ENCODE measurements at places on chromosomes 13 and 19.

DNA sequence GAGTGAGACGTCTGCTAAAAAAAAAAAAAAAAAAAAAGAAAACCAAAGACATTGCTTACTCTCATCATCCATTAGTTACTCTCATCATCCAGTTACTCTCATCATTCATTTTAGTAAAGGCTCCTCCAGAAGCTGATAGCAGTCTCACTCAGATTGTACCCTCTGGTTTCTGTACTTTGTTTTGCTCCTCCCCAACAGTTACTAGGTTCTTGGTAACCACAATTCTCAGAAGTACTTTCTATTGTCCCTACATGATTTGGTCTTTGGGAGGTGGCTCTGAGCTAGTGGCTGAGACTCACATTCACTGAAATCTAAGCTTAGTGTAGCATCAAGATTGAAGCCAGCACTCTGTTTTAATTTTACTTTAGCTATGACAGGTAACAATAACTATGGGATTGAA, 14.3 kb downstream of the ERICH4 start:
- DNase-seq: no peak

DNA sequence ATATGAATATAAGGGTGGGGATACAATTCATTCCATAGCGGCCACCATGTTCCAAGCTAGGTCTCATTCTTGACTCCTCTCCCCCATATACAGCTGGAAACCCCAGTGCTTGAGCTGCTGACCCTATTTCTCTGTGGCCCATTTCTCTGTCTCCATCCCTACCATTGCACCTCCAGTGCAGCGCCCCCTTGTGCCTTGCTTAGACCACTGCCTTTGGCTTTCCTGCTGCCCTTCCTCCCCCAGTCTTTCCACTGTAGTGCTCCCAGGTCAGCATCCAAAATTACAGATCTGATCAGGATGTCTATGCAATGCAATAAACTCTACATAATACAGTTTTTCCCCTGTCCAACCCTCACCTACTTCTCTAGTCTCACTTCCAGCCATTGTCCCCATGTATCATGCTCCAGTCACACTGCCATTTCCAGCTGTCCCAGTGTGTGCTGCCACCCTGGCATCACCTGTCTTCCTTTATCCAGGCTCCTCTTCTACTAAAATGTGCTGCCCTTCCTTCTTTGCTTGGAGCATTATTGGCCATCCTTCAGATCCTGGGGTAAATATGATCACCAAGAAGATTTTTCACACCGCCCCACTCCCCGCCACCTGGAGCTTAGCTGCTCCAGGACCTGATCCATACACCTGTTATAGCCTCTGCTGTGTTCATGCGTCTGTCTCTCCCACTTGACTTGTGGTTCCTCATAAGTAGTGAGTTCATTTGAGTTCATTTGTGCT, 199.4 kb upstream of the IPO5 start:
- DNase-seq: no peak

DNA sequence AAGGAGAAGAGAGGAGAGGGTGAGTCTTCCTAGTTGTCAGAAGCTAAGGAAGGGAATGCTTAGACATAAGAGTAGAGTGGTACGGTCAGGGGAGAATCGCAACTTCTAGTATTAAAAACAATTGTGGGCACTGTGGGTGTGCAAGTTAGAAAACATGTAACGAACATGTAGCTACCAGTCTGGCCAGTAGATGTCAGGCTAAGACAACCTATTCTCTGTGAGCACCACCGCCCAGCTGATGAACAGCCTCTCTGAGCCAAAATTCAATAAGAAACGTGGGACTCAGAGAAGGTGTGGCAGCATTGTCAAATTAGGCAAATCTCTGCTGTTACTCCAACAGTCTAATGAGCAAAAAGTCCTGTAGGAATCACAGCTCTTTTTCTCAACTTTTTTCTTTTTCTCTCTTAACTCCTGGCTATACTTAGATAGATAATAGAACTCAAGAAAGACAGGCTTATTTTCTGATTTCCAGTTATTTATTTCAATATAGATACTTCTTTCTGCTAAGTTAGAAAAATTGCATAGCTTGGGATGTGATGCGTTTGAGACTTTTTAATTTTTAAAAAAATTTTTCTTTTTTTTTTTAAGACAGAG, 186.2 kb downstream of the USP12 start:
- DNase-seq: peak; percentile 54

- DNase-seq: no peak
Measured at GRCh38 chr19:36488846-36489117, 579 bp downstream of the ZNF566 start.

DNA sequence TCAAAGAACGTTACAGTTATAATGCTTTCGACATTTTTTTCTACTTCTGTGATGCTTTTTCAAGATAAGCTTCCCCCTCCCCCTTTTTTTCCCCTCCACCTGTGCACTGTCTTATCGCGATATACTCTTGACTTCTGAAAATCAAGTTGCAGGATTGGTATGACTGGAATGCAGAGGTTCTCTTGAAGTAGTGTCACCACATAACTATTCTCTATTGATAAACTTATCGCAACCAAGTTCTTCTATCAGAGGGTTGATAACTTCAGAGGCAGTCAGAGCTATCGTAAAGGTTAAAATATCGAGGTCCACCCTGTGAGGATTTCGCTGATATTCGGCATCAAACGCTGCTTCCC, 820 bp downstream of the EID2 start:
- DNase-seq: no peak

DNA sequence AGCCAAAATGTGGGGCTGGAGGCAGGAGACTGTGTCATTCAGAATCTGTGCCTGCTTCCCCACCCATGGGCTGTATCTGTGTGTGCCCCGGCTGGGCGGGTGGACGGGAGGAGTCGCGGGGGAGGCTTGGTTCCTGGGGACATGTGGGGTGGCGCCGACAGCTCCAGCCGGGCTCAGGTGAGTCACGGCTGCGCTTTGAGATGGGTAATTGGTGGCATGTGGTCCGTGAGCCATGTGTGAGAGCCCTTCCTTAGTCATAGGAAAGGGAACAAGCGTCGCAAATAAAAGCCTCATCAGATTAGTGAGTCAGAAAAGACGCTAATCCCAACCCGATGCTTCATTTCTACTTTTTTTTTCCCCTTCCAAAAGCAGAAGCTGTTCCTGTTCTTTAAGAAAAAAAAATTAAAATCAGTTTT, 118.6 kb upstream of the ZNF536 start:
- no peak for DNase-seq

DNA sequence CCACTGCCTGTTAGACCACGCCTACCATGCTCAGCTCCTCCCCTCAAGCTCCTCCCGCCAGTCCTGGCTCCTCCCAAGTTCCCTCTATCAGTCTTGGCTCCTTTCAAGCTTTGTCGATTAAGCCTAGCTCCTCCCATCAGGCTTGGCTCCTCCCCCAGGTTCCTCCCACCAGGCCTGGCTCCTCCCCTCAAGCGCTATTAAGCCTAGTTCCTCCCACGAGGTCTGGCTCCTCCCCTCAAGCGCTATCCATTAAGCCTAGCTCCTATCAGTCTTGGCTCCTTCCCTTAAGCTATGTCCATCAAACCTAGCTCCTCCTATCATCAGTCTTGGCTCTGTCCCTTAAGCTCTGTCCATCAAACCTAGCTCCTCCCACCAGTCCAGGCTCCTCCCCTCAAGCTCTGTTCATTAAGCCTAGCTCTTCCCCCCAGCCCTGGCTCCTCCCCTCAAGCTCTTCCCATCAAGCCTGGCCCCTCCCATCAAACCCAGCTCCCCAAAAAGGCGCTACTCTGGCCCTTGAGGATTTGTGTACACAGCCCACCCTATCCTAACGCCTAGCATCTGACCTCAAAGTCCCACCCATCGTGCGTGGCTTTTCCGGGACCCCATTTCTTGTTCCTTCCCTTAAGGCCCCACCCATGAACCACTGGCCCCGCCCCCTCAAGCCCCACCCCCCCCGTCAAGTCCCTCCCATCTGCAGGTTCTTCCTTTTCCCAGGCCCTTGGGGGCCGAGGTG, 10.0 kb downstream of the CAMSAP3 start:
- no peak for DNase-seq

- DNase-seq: no peak
Measured at GRCh38 chr13:95375706-95376105, 74.5 kb upstream of the ABCC4 start.

- no peak for DNase-seq
Measured at GRCh38 chr13:83340170-83340569, 542.1 kb downstream of the SLITRK1 start.

- DNase-seq: no peak
Measured at GRCh38 chr13:106471957-106472543, 63.4 kb downstream of the EFNB2 start.

- DNase-seq: peak; percentile 53
Measured at GRCh38 chr19:46840498-46840942, 10.1 kb downstream of the AP2S1 start.

DNA sequence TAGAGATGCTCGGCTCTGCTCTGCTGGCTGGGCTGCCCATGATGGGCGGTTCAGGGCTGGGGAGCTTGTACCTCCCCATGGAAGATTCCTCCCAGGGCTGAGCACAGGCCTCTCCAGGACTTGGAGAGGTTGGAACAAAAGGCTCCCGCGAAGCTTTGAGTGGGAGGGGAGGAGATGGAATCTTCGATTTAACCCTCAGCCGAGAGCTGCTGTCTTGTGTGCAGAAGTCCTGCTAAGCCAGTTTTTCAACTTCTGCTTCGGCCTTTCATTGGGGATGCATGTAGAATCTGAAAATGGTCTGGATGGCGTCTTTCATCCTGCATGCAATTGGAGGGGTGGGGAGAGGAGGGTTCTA, 163.3 kb downstream of the KDM4B start:
- no peak for DNase-seq

GRCh38 chr19:8585894-8586750, 8.9 kb upstream of the MYO1F start:
- peak; percentile 60 for DNase-seq

- DNase-seq: peak; percentile 72
Measured at GRCh38 chr19:10289167-10289835, 451 bp upstream of the ICAM5 start.

DNA sequence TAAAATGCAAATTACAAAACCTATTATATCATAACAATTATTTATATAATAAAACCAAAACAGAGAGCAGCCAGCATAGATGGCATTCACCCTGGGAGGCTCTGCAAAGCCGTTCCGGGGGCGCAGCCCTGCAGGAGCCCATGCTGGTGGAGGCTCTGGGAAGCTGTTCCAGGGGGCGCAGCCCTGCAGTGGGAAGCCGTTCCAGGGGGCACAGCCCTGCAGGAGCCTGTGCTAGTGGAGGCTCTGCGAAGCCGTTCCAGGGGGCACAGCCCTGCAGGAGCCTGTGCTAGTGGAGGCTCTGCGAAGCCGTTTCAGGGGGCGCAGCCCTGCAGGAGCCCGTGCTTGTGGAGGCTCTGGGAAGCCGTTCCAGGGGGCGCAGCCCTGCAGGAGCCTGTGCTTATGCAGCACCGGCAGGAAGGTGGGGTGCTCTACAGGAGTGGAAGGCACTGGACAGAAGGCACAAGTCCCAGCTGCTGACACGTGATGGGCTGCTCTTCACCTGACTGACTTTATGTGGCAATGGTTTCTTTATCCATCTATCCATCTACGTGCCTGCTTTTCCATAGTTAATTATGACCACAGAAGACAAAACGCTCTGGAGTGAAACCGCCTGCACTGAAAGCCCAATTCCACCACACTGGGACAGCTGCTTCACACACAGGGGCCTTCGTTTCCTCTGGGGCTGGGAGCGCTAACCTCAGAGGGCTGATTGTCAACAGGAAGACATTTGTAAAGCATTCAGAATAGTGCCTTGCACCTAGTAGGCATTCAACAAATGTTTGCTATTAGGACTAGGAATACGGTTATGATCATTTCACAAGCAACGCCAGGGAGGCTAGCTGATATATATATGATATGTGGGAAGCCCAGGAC, 23.7 kb downstream of the PCID2 start:
- DNase-seq: no peak

- DNase-seq: no peak
Measured at GRCh38 chr13:77372275-77372674, 45.4 kb upstream of the MYCBP2 start.

DNA sequence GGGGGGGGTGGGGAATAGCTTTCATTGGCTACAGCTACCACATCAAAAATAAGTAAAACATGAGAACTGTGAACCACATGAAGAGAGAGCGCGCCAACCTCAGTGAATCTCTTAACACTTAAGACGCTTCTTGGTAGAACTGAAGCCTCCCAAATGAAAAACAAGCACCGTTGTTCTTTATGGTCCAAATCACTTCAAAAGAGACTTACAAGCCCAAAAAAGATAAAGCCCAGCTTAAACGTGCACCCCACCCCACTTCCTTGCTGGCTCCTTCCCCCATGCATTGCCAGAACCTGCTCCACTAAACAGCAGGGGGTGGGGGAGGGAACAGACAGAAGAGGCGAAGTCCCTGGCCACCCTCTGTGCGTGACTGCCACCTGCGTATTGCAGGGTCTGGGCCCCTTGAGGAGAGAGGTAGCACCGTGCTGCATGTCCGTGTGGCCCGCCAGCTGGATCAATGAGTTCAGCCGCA, 479.1 kb downstream of the FOXO1 start:
- peak; percentile 50 for DNase-seq

All from stimulated activated CD4-positive, alpha-beta T cell treated with anti-CD3 and anti-CD28 coated beads, Interleukin-4, amount 100 ng/mL, for 1 hour (primary cell).